Activated T-helper 1 cell treated with Interleukin-2 at 50 U/mL for 16 hours (primary cell): ENCODE measurements at places on chromosomes 5 and 9.

DNA sequence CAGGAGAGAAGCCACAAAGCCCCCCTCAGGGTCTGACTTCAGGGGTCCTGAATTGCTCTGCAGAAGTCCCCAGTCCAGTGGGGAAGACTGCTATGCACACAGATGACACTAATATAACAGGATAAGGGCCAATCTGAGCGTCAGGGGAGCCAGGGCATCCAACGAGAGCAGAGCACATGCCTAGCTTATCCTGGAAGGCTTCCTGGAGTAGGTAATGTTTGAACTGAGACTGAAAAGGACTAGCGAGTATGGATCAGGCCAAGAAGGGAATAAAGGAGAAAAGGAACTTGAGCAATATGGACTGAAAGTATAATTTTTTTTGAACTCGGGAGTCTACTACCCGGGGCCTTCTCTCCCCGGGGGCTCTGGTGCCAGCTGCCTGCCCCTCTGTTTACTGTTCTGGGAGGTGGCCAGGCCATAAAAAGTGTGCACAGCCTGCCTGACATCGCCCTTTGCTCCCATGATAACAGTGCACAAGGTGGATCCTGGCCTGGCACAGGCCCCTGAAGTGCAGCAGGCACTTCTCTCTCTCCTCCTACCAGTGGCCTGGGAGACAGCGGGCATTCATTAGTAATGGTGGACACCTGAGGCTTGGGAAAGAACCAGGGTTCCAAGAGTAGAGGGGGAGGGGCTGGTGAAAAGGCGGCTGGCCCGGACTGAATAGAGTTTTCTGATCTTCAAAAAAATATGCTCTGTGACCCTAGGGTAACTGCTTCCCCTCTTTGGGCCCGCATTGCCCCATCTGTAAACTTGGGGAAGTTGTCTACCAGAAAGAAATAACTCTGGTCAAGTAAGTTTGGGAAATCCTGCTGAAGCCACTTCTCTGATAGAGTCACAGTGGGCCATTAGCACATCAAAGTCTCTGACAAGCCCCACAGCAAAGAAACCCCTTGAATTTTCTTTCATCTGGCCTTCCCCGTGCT is 4.6 kb upstream of the SLC6A7 start:
- no peak for DNase-seq

- no peak for DNase-seq
Measured at GRCh38 chr5:73801686-73802085, 175.7 kb downstream of the ARHGEF28 start.

GRCh38 chr5:44646016-44646415 is 162.7 kb upstream of the MRPS30 start:
- no peak for DNase-seq

GRCh38 chr5:40603378-40603777 is 76.3 kb upstream of the PTGER4 start:
- DNase-seq: no peak

DNA sequence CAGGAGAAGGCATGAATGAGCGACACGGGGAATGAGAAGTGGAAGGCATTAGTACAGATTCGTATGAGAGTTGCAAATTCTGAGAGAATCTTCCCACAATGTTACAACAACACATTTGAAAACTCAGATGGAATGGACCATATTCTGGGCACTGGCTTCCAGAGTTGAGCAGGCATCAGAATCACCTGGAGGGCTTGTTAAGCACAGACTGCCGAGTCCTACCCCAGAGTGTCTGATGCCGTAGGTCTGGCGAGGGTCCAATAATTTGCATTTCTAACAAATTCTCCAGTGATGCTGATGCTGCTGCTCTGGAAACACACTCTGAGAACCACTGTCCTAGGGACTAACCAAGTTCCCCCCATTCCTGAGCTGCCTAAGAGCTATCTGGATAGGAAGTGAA is 2.9 kb upstream of the TLX3 start:
- no peak for DNase-seq

GRCh38 chr9:14347406-14348122 is 33.6 kb upstream of the NFIB start:
- no peak for DNase-seq

DNA sequence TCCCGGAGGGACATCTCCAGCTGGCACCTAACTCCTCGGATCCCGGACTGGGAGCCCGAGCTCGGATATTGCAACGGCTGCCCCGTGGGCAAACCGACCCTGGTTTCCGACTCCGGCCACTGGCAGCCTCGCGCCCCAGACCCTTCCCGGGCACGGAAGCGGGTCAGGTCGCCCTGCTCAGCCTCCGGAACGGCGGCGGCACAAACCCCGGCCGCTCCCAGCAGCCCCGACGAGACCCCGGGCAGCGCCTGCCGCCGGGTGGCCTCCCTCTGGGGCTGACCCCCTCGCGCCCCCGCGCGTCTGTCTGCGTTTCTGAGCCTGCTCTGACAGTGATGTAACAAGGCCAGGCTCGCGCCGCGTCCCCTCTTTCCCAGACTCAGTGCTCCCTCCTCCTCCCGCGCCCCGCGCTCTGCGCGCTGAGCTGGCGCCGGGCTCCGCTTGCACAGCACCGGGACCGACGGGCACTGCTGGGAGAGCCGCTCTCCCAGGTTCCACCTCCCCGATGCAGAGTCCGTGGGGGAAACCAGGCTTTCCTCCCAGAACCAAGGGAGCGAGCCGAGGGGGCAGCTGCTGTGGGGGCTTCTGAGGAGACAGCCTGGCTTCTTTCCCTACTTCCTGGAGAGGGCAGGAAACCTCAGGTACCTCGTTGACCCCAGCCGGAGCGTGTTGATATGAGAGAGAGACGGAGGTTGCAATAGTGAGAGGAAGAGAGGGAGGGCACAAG is at the start of gene TMEM215:
TSS of gene TMEM215 (plus strand) at position 373 of the 724 bp plus-strand sequence. CDS start 644 bp downstream, outside the sequence.
- DNase-seq: no peak

DNA sequence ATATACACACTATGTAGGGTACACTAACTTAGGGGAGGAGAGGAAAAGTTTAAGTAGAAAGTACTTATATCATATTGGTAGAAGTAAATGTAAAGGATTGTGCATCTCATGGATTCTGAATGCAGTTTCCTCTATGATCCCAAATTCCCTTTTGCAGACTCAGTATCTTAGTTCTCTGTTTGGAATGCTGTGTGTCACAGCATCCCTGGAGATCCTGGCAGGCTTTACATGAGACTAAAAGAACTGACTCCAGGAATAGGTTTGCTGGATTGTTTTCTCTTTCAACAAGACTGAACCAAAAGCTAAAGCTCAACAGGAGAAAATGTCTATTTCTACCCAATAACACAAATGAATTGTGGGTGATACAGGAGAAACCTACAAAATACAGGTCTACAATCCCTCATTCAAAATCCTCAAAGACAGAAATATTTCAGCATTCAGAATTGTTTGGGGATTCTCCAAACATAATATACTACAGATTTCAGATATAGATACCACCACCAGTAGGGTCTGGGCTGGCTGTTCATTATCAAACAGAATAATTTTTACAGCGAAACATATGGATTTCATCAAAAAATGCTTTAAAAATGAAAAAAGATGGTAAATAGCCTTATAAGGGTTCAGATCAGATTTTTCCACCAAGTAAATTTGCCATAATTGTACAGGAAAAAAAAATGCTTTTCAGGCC is 324.7 kb upstream of the GRAMD2B start:
- DNase-seq: no peak

- no peak for DNase-seq
Measured at GRCh38 chr5:61881821-61882487, 424.1 kb upstream of the KIF2A start.

DNA sequence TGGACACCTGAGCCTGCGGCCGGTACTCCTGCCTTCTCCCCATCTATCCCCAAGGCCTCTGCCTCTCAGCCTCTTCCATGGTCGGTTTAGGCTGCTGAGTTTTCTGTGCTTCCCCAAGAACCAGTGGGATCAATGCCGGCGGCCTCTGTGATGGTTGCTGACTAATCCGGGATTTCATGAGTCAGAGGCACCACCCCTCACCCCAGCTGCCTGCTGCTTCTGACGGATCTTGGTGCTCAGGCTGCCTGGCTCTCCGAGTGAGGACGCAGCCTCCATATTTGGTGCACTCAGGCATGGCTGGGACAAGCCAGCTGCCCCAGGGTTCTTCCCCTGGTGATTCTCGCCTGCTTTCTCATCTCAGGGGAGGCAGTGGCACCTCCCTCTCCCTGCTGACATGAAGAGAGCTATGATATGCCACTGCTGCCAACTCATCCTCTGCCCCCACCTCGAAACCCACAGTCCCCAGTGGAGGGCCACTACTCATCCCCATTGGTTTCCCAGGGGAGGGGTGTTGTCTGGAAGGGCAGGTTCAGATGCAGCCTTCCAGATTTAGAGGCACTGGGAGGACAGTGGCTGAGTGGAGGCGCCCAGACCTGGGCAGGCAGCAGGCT is 3.3 kb upstream of the MAN1B1 start:
- DNase-seq: no peak

DNA sequence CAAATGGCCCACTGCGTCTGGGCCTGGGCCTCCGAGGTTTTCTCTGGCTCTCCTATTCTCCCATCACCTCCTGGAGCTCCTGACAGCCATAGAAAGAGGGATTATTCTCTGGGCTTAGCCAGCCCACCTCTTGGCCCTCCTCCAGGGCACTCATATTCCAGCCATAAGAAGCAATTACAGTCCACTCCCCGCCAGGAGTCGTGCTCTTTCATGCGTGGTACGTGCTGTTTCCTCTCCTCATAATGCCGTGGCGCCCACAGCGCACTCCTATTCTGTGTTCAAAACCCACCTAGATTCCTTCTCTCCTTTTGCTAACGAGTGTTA is 240.8 kb upstream of the ZNF462 start:
- no peak for DNase-seq

DNA sequence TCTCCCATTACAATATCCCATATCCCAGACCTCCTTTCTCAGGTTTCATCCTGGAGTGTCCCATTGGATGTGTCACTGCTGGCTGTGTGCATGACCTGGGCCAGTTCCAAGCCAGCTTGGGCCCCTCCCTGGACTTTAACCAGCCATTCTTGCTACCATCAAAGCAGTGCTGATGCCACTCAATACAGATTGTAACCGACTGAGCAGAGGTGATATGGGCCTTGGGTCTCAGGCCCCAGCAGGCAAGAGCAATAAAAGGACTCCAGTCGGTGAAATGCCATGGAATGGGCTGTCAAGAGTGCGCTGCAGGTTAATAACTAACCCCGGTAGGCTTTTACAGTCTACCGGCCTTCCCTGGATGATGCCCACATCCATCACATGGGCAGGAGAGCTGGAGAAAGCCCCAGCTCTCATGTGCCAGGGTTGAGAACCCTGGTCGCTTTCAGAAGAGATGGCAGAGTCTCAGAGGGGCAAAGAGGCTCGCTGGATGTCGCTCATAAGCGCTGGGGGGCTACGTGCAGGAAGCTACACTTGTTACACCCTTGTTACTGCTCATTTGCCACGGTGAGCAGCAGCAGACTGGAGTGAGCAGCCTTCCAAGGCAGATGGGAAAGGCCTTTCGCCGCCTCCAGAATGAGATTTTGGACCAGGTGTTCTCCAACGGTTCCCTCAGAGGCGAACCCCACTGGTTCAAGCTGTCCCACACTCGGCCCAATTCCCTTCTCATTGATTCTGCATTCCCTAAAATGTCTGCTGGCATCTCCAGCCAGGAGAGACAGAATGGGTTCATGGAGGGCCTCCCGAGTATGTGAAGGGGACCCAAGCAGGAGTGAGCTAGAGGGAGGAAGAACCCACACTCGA is 13.2 kb downstream of the EPB41L4B start:
- no peak for DNase-seq

DNA sequence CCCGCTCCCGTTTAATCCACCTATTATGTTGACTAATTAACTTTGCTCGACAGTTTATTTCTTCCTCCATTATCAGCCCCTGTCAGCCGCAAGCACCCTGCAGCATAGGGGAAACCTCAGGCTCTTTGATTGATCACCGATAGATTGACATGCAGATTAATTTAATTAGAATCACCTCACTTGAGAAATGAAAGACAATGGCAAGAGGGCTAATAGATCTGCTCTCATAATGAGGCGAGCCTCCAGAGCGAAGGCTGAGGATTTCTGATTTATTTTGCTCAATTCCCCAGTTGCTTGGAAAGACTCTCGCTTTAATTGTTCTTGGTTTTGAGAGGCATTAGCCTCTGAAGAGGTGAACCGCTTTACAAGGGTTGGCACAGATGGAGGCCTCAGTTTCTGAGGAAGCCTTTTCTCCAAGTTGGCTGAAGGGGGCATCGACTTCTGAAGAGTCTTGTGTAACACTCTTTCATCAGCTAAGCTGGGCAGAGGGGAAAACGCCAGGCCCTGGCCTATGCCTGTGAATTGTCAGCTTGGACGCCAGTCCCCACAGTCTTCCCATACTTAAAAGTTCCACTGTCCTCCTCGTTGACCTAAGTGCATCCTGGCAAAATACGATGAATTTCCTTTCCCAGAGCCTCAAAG is 275.4 kb downstream of the EBF1 start:
- DNase-seq: no peak

DNA sequence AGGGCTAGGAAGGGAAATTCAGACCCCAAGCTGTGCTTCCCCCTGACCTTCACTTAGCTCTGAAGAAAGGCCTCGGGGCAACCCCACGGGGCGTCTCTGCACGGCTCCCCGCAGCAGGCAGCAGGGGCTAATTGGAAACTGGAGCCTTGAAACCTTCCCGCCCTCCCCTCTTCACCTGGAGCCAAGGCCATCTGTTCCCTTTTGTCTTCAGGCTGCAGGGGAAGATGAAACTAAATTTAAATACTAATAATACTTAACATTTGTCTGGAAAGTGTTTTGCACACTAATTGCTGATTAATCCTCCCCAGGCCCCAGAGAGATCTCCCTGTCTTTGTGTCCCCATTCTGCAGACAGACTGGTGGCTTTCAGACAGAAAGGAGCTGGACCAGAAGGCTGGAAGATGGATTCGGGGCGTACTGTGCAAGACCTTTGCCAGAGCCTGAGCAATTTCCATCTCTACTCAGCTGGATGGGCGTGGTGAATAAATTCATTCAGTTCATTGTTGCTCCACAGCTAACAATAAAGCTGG is 34.1 kb upstream of the CPLX2 start:
- no peak for DNase-seq

DNA sequence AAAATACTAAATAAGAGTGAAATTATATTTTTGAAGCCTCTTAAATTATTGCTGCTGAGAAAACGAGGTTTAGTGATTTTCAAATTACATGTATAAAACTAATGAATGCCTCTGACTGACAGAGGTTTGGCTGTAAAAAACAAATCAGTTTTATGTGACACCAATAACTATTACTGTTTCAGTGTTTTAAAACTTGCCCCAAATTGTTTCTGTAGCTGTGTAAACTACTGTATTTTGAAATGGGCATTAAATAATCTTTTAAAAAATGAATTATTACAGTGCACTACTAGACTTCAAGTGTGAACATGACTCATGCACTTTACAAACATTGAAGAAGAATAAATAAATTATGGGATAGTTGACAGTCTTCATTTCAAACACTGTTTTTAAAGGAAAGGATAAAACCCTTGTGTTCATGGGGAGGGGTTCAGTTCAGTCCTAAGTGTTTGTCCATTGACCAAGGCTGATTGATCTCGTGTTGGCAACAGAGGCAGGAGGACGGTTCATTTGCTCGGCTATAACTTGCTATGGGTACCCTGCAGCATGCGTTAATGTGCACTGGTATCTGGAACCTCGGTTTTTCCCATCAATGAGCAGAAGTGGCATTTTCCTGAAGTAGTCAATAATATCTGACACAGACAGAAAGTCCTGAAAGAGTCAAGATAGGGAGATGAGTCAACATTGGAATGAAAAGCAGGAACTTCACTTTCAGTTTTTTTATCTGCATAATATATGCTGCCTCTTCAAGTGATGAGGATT is 15.6 kb downstream of the C5orf58 start:
- no peak for DNase-seq

GRCh38 chr5:33761139-33761538 is 130.7 kb downstream of the ADAMTS12 start:
- DNase-seq: no peak
